ENCODE measurements at places on chromosomes 7 and 10. TPM values are rescaled to one million over a fixed set of nuclear protein-coding genes. Genes with fewer than 3 reads are reported as not detected.
A peak's percentile ranks its signal among the peaks of the same experiment; 100 is the strongest.

DNA sequence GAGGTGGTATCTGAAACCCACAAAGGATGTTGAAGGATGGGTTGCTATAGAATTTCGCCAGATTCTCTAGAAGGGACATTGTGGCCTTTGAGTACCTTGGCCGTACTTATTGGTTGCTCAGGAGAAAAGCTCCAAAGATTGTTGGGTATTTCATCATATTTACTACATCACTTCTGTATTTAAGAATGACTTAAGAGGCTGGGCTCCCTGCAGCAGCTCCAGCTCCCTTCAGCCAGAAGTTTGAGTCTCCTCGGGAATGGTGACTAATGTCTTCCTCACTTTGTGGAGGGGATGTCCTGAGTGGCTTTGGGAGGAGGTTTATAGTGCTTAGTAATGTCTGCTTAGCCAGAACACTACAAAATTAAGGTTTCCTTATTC, 18.1 kb downstream of the MINDY4 start:
- H3K27ac ChIP-seq = no peak overlapping the region
- no peak for DNase-seq

EBLN1 gene
- total RNA-seq = not detected

VSTM2A gene
- not detected for total RNA-seq

- DNase-seq = no peak
- no peak overlapping the region for H3K27ac ChIP-seq
- H3K4me3 ChIP-seq = no peak overlapping the region
- no peaks in the 10 kb centered on the region for H3K4me1 ChIP-seq
These were observed 6.3 kb upstream of the NSMCE4A start for GRCh38 chr10:121981346-121981745.

UNCX gene
- not detected for total RNA-seq

DNA sequence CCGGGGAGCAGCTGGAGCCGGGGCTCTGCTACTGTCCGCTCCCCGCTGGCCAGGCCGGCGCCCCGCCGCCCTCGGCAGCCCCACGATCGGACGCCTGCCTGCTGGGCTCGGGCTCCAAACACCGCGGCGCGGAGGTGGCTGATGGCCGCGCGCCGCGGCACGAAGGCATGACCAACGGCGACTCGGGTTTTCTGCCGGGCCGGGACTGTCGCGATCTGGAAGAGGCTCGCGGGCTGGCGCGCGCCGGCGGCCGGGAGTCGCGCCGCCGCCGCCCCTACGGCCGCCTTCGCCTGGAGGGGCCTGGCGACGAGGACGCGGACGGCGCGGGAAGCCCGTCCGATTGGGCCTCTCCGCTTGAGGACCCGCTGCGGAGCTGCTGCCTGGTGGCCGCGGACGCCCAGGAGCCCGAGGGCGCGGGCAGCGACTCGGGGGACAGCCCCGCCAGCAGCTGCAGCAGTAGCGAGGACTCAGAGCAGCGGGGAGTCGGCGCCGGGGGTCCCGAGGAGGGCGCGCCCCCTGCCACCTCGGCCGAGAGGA, 570 bp downstream of the TBC1D12 start:
- peak; percentile 61 for DNase-seq
- no peaks in the 10 kb centered on the region for H3K36me3 ChIP-seq
- no peaks in the 10 kb centered on the region for H3K27me3 ChIP-seq
- peaks cover 12% of the 10 kb centered on the region for H3K4me1 ChIP-seq

SPDYE1 gene
- total RNA-seq = not detected

CTAGE4 gene
- not detected for total RNA-seq

GRCh38 chr10:48551861-48552591, 52.8 kb downstream of the ARHGAP22 start:
- H3K4me3 ChIP-seq = no peak overlapping the region
- no peaks in the 10 kb centered on the region for H3K27me3 ChIP-seq
- H3K36me3 ChIP-seq = no peaks in the 10 kb centered on the region
- H3K4me1 ChIP-seq = no peaks in the 10 kb centered on the region
- DNase-seq = peak; percentile 69

MEIG1 gene
- total RNA-seq = not detected

GRCh38 chr10:84232376-84232775, 7.0 kb upstream of the LRIT2 start:
- DNase-seq = no peak
- no peaks in the 10 kb centered on the region for H3K27me3 ChIP-seq

SCRN1 gene
- total RNA-seq = 2.9 TPM

GRCh38 chr10:132541601-132542011, 4.0 kb downstream of the INPP5A start:
- no peaks in the 10 kb centered on the region for H3K36me3 ChIP-seq
- no peaks in the 10 kb centered on the region for H3K27me3 ChIP-seq

PRPS1L1 gene
- not detected for total RNA-seq

- no peaks in the 10 kb centered on the region for H3K27me3 ChIP-seq
- no peak overlapping the region for H3K4me3 ChIP-seq
- peaks cover 9% of the 10 kb centered on the region for H3K4me1 ChIP-seq
- H3K27ac ChIP-seq = no peak overlapping the region
- DNase-seq = no peak
- H3K36me3 ChIP-seq = peaks cover under 1% of the 10 kb centered on the region
These were observed 157.2 kb downstream of the WNT2 start for GRCh38 chr7:117165656-117166055.

DNA sequence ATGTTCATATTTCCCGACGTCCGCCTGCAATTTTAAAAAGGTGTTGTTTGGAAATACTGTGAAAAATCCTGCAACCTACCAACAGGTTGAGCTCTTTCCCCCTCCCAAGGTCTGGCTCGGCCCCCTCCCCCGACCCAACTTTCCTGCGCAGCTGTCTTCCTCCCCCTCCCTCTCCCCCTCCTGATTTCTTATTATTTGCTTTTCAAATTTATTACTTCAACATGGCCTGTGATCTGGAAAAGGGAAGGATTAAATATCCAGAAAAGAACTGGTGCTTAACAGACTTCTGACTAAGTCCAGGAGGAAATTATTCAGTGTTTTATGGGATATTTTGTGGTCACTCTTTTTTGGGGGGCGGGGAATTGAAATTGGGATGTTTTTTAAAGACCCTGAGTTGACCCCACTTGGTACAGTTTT, 2.4 kb downstream of the ARID5B start:
- peaks cover 18% of the 10 kb centered on the region for H3K4me1 ChIP-seq
- no peaks in the 10 kb centered on the region for H3K27me3 ChIP-seq
- no peaks in the 10 kb centered on the region for H3K36me3 ChIP-seq
- H3K4me3 ChIP-seq = peak overlapping the region; percentile 98
- peak overlapping the region; percentile 98 for H3K27ac ChIP-seq

AGBL3 gene
- 3.5 TPM for total RNA-seq

DNA sequence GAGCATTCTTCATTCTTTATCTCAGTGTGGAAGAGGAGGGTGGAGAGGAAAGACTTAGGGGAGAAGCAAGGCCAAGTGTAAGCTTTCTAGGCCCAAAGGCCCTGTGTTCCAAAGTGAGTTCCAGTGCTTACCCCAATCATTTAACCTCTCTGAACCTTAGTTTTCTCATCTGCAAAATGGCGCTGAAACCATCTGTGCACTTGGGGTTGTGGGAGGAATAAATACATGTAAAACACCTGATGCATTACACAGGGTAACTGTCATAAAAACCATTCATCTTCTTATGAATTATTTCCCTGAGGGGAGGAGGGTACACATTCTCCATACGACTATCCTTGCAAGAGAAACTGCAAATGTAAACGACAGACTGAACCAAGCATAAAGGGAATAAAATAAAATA, 19.0 kb downstream of the PIK3AP1 start:
- H3K4me3 ChIP-seq = no peak overlapping the region
- no peaks in the 10 kb centered on the region for H3K27me3 ChIP-seq
- no peak for DNase-seq
- H3K27ac ChIP-seq = no peak overlapping the region

DNA sequence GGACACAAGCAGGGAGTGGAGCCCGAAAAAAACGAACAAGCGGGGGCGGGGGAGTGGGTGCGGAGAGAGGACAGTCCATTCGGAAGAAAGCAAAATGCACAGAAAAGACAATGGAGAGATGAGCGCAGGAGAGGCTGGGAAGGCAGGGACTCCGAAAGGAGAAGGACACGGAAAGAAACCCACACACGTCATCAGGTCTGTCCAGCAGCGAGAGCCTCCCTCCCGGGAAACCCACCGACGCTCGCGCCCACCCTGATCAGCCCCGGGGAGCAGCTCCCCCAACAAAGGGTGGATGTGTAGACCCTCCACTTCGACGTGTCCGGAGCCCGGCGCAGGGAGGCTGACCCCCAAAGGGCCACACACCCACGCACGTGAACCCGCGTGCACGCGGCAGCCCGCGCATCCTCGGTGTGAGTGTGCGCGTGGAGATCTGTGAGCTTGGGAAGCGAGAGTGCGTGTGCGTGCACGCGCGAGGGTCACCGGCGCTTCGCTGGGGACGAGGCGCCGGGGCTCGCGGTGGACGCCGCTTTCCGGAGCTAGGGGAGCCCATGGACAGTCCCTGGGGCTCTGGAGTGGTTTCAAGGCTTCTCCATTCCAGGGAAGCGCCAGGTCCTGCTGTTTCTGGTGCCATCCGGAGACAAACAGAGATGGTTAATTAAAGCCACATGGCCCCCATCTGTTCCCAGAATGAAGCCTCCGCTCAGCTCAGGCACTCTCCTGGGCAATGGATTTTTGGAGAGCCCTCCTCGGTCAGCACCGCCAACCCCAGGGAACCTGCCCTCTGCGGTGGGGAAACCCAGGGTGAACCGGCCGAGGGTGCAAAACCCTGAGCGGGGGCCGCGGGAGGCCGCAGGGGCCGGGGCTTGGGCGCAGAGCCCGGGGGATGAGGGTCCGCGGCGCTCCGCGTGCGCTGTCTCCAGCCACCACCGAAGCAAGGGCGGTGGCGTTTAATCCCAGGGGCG, 916 bp downstream of the LAMB1 start:
- peak overlapping the region; percentile 68 for H3K4me3 ChIP-seq
- no peaks in the 10 kb centered on the region for H3K36me3 ChIP-seq
- DNase-seq = no peak
- H3K27ac ChIP-seq = peak overlapping the region; percentile 53

TET1 gene
- total RNA-seq = 1.1 TPM

HIPK2 gene
- 74.7 TPM for total RNA-seq

DNA sequence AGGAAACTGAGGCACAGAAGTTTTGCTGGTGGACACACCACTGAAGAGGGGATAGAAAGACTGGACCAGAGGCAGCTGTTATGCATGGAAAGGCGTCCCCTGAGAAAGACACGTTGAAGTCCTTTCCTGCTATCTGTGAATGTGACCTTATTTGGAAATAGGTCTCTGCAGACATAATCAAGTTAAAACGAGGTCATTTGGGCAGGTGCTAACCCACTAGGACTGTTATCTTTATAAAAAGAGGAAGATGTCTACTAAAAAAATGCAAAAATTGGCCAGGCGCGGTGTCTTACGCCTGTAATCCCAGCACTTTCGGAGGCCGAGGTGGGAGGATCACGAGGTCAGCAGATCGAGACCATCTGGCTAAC, 31.6 kb downstream of the ELMO1 start:
- no peaks in the 10 kb centered on the region for H3K27me3 ChIP-seq
- no peak overlapping the region for H3K27ac ChIP-seq
- no peaks in the 10 kb centered on the region for H3K36me3 ChIP-seq
- no peak overlapping the region for H3K4me3 ChIP-seq
- no peak for DNase-seq

GRCh38 chr7:95929710-95930280, 157.4 kb downstream of the DYNC1I1 start:
- no peaks in the 10 kb centered on the region for H3K36me3 ChIP-seq
- H3K27ac ChIP-seq = no peak overlapping the region
- no peak for DNase-seq
- peaks cover 11% of the 10 kb centered on the region for H3K4me1 ChIP-seq

DNA sequence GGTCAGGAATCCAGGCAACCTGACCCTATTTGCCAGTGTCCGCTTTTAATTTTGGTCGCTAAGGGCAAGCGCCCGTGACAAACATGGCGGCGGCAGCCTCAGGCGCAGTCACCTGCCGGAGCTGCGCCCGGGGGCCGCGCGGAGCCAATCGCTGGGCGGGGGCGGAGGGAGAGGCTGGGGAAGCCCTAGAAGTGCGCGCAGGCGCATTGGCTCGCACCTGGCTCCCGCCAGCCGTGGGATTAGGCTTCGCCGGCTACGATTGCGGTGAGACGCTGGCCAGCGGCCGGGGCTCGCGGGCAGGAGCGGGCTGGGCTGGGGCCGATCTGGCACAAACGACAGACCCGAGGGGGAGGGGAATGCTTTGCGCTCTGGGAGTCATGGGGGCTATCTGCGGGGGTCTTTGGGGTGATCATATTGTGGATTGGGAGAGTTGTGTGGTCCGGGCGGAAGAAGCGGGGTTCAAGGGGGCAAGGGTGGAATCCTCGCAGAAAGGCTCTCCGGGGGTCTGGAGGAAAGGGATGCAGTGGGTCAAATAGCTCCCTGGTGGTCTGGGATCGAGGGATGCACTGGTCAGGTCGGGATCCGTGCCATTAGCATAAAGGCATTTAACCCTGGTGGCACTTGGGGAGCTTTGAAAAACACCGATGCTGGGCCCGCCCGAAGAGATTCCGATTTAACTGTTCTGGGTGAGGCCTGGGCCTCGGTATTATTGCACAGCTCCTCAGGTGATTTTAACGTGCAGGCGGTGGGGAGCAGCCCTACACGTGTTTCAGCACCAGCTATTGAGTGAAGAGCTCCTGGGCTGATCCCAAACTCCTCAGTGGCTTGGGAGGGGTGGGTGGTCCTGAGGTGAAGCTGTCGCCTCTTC, 10.1 kb upstream of the C10orf95 start:
- peak overlapping the region; percentile 67 for H3K4me3 ChIP-seq
- no peaks in the 10 kb centered on the region for H3K36me3 ChIP-seq
- peak overlapping the region; percentile 1 for H3K27ac ChIP-seq
- H3K4me1 ChIP-seq = peaks cover 16% of the 10 kb centered on the region
- peak; percentile 97 for DNase-seq

- H3K4me1 ChIP-seq = peaks cover 43% of the 10 kb centered on the region
- no peak overlapping the region for H3K4me3 ChIP-seq
- peak overlapping the region; percentile 77 for H3K27ac ChIP-seq
- no peaks in the 10 kb centered on the region for H3K36me3 ChIP-seq
These were observed 54.1 kb downstream of the NRAP start for GRCh38 chr10:113609704-113610108.

DNA sequence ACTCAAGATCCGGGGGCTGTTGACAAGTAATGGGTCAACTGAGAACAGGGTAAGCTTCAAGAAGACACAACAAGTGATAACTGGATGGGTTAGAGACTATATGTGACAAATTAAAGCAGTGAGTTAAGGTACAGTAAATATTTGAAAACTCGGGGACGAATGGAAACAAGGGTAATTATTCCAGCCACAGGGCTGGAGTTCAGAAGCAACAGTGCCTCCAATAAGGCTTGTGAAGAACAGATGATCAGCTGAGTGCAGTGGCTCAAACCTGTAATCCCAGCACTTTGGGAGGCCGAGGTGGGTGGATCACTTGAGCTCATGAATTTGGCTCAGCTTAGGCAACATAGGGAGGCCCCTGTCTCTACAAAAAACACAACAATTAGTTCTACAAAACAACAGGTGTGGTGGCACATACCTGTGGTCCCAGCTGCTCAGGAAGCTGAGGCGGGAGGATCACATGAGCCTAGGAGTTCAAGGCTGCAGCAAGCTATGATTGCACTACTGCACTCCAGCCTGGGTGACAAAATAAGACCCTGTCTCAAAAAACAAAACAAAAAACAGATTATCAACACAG, 20.5 kb upstream of the DLD start:
- H3K27me3 ChIP-seq = no peaks in the 10 kb centered on the region
- no peak for DNase-seq
- no peak overlapping the region for H3K4me3 ChIP-seq

GRCh38 chr7:605661-606450, 86.2 kb upstream of the PDGFA start:
- H3K4me1 ChIP-seq = peaks cover 3% of the 10 kb centered on the region
- DNase-seq = no peak
- no peaks in the 10 kb centered on the region for H3K27me3 ChIP-seq
- H3K36me3 ChIP-seq = no peaks in the 10 kb centered on the region
- H3K4me3 ChIP-seq = no peak overlapping the region

CPA5 gene
- total RNA-seq = not detected

All from psoas muscle (tissue), 8 donors.